Smooth muscle cell of the brain vasculature (primary cell): ENCODE measurements at places on chromosomes 2 and 18.

DNA sequence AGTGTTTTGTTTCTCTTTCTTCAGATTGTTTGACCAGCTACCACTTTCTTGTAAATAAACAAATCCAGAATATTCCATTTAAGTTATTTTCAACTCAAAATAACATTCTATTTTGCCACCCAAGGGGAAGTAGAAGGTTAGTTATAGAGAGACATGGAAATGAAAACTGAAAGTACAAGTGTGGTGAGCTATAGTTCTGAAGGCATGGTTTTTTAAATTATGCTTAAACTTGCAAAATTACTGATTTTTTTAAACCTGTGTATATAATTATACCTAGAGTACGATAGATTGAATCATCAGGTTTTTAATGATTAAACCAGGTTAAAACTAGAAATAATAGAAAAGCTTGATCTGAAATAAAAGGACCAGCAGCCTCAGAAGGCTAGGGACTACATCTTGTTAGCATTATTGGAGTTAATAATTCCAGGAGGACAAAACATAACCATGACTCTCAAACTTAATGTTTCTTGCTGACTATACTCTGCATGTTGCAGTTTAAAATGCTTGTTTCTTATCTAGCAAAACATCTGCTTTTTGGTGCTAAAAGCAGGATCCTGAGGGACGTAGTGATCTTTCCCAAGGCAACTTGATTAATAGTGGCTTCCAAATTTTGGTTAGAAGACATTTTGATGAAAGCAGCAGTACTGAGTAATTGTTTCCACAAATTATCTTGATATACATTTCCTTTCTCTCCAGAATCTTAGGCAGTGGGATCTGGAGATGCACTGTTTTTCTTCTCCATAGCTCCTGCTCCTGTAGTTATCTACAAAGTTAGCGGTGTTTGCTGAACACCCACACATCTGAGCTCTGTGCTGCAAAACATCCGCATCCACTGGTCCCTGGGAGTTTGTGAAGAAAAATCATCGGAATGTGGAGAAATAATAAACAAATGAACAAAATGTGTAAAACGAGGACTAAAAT, 327.2 kb upstream of the PKDCC start:
- no peak for DNase-seq

- no peak for DNase-seq
Observed at GRCh38 chr2:219028996-219029828, 12.1 kb downstream of the CFAP65 start.

DNA sequence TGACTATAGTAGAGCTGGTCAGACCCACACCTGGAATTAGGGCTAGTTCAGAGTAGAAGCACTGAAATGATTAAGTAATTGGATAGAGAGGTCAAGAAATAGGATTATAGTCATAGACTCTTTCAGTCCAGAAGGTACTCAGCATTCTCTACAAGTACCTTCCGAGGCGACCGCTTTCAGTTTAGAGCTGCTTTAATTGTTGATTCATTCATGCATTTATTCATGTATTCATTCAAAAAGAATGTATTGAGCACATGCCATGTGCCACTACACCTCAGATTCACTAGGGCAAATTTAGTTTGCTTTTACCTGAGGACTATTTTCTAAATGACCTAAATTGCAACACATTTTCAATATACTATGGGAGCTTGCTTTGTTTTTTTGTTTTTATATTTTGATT, 48.7 kb downstream of the CRIM1 start:
- no peak for DNase-seq

- DNase-seq, result no peak
Observed at GRCh38 chr2:234701421-234701820, 204.5 kb upstream of the ARL4C start.

DNA sequence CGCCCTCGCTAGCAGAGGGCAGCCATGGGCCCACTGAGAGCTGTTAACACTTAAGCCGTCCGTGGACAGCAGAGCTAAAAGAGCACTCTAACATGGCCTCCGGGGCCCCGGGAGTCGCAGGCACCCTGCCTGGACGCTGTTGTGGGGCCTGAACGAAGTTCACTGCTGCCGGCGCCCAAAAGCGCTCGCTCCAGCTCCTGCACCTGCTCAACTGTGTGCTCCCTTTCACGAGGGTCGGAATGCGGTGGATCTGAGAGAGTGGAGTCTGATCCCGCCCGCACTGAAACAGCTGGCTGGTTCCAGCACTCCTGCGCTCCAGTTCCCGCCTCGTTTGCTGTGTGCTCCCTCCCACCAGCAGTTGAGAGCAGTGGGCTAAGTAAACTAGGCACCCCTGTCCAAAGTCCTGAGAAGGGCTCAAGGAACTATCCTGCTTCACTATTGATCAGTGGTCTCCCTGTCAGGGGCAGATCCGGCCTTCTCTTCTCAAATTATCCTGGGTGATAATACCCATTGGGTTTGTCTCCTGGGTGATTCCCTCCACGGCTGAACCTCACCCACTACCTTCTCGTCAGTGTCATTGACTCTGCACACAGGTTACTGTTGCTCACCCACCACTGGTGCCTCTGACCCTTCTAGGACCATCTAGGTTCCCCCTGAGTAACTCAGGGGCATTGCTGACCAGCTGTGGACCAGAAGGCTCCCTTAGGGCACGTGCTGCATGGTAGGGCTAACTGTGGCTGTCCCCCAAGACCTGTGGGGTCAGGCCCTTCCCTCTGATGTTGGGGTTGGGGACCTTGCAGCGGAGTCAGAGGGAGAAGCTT, 23.5 kb downstream of the B3GNT7 start:
- no peak for DNase-seq

DNA sequence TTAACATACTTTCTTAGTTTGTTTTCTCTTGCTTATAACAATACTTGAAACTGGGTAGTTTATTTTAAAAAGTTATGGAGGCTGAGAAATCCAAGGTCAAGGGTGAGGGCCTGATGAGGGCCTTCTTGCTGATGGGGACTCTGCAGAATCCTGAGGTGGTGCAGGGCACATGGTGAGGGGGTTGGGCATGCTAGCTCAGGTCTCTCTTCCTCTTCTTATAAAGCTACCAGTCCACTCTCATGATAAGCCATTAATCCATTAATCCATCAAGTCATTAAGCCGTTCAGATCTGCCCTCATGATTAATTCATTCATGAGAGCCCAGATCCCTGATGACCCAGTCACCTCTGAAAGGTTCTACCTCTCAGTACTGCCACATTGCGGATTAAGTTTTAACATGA, 21.4 kb downstream of the ALMS1 start:
- no peak for DNase-seq

DNA sequence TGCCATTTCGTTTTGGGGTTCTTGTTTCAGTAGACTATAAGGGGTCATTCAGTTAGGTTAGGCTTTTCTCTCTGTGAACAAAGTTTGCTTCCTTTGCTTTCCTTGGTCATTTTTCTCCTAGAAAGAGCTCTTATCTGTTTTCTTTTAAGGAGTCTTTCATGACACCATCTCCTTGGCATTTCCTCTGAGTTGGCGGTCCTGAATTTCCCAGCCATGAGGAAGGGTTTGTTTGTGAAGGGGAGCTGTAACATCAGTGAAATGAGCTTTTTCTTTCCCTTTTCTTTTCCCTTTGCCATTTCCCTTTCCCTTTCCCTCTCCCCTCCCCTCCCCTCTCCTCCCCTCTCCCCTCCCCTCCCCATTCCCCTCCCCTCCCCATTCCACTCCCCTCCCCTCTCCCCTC, 61.7 kb downstream of the MAP4K4 start:
- DNase-seq, result peak; percentile 73

DNA sequence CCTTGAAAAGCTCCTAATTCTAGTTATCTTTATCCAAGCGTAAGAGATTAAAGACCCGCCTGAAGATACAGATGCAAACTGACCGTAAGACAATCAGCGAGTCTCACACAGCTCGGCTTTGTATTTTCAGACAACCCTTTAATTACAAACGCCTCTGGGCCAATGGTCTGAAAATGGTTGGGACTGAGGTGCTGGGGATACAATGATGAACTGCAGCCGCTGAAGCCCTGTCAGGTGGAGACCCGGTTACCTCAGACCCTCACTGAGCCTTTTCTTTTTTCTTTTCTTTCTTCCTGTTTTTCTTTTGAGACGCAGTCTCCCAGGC, 715 bp upstream of the CFAP36 start:
- DNase-seq, result no peak

- no peak for DNase-seq
Observed at GRCh38 chr2:117519721-117520120, 294.8 kb upstream of the DDX18 start.

GRCh38 chr2:44495035-44495434, 133.3 kb downstream of the CAMKMT start:
- no peak for DNase-seq

DNA sequence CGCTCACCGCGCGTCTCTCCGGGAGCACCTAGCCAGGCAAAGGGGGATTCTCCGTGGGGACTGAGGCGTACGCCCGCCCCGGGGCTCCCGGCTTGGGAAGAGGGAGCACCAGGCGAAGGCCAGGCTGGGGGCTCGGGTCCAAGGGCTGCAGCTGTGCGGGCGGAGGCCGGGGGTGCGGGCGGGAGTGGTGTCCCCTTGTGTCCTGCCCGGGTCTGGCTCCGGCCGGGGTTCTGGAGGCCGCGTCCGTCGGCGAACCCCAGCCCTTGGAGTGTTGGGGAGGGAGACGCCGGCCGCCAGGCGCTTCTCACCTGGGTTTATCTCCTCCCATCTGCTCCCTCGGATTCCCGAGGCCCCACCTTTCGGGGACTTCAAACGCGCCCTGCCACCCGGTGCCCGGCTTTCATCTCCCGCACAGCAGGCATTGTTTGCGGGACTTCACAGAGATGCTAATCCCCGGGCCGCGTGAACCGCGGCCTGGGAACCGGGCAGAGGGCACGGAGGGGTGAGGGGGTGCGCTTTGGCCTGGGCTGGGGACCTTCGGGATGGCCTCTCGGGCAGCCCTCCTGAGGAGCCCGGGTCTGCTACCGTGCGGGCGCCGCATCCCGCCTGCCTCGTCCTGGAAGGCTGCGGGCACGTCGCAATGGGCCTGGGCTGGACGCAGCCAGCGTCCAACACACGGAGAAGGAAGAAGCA, 5.0 kb upstream of the GBX2 start:
- no peak for DNase-seq

DNA sequence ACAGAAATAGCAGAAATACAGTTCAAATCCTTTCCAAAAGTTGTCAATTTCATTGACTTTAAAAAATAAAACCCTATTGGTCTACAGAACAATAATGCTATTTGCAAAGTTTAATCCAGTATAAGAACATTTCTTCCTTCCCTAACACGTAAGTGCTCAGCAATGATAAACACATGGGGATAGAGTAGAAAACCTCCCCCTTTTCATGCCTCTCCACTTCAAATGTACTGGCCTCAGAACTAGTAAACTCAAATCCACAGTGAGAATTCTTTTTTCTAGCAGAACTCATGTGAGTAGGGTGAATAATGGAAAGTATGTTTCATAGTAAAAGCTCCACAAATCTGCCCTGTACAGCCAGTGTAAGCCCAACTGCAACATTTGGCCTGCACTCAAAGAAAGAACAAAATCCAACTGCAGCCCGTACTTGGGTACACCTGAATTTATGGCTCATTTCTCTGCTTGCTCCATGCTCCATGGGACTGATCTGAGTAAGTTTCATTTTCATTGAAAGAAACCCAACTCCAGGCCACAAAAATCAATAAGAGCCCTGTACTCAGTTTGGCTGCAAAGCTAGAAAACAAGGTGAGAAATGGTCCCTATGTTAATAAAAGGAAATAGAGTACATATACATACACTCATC, 115.0 kb upstream of the RMDN2 start:
- no peak for DNase-seq

GRCh38 chr2:27084297-27085061, 2.1 kb upstream of the KHK start:
- DNase-seq, result no peak

DNA sequence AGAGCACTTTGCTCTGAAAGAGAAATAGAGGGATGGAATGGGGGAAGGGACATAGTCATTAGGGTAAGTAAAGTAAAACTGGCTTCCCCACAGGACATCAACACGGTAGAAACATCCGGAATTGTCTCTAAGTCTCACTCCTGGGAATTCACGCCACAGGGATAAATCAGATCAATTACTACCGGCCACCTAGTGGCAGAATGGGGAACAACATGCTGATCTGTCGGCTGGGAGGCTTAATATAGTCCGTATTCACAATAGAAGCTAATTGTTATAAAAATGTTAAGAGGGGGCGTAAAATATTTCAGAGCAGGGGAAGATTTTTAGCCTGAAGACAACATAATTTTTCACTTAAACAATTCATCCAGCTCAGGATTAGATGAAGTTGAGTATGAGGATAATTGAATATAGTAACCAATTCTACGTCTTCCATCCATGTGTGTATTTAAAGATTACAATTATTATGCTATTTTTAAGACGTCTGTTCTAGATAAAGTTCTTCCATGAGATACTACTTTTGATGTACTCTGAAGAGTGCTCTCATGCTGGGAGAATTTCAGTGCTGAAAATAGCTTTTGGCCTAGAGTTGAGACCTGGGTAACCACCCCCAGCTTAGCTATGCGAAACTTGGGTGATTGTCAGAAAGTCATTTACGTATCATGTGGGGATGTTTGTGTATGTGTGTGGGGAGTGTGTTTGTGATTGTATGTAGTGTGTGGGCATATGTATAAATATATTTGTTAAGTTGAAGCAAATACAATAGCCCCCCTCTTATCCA, 65.7 kb downstream of the LRRTM1 start:
- DNase-seq, result no peak

- DNase-seq, result peak; percentile 12
Observed at GRCh38 chr2:204869132-204869823, 324.0 kb downstream of the PARD3B start.

GRCh38 chr2:23518481-23519333, 133.7 kb downstream of the KLHL29 start:
- no peak for DNase-seq

GRCh38 chr18:10455726-10456453, 1.5 kb downstream of the APCDD1 start:
- DNase-seq, result no peak

GRCh38 chr2:222933458-222933857, 72.6 kb downstream of the ACSL3 start:
- no peak for DNase-seq

DNA sequence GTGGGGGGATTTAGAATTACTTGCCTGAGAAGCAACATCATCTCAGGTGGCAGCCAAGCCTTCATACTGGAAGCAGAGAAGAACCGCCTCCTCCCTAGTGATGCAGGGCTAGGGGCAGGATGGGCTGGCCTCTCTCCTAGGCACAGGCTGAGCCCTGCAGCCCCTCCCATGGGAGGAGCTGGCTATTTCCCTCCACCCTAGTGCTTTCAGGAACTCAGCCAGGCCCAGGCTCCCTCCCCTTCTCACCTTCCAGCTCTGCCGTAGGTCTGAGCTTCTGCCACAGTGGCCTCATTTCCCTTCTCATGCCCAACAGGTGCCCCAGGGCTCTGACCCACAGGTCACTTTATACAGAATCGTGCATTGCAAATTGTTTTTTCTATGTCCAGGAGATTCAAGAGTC, 31.0 kb downstream of the CENPA start:
- DNase-seq, result no peak

- DNase-seq, result no peak
Observed at GRCh38 chr2:69680001-69680675, 36.6 kb upstream of the AAK1 start.
